Mesenteric fat pad (tissue), 1 donor: ENCODE measurements at places on chromosomes 13 and 19. TPM values are rescaled to one million over a fixed set of nuclear protein-coding genes. Genes with fewer than 3 reads are reported as not detected.

ODAD3 gene
- total RNA-seq = 0.35 TPM

ZFR2 gene
- total RNA-seq = not detected

KLK2 gene
- not detected for total RNA-seq

C13orf42 gene
- total RNA-seq = not detected

ATP13A1 gene
- 38.4 TPM for total RNA-seq

C19orf81 gene
- not detected for total RNA-seq

ATP1A3 gene
- total RNA-seq = not detected

TMEM59L gene
- total RNA-seq = 2.0 TPM

GRK1 gene
- total RNA-seq = not detected

DACH1 gene
- 2.3 TPM for total RNA-seq

DNA sequence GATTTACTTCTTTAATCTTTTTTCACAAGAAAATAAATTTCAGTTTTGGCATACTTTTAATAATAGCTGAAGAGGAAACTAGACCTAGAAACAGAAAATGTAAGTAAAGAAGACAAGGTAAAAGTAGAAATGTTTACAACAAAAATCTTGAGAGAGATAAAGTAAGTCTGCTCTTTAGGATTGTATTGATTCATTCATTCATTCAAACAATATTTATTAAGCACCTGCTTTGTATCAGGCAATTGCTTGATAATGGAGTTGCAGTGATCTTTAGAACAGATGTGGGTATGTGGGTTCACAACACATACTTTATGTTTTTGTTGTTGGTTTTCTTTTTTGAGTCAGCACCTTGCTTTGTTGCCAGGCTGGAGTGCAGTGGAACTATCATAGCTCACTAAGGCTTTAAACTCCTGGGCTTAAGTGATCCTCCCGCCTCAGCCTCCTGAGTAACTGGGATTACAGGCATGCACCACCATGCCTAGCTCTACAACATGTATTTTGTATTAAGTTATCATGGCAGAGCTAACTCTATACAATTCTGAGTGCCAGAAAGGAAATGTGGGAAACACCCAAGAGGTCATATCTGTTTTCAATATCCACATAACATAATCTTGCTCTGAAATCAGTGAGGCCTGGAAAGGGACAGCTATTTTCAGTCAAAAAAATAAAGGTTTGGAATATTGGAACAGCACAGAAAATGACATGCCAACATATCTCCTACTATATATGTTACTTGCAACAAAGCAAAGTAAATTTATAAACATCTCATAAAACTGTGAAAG lies 8.8 kb upstream of the SPART start:
- no peak for DNase-seq

- peak; percentile 16 for DNase-seq
Observed at GRCh38 chr19:29586401-29586800, 19.7 kb upstream of the POP4 start.

GRCh38 chr19:48203222-48203793 lies 32.8 kb downstream of the ZSWIM9 start:
- DNase-seq = no peak

DNA sequence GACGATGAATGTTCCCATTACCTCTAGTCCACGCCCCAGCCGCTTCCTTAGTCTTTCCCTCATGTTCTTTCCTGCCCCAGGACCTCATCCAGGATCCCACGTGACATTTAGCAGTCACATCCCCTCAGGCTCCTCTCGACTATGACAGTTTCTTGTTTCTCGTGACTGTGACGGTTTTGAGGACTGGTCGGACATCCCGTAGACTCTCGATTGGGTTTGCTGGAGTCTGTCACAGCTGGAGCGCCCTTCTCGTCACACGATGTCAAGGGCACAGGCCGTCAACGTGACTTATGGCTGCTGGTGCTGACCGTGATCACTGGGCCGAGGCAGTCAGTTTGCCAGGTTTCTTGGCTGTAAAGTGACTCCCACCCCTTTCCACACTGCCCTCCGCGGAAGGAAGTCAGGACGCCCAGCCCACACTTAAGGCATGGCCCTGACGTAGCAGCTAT lies 22.8 kb downstream of the ELAVL1 start:
- DNase-seq = no peak

- DNase-seq = no peak
Observed at GRCh38 chr13:99161512-99161911, 39.1 kb upstream of the UBAC2 start.

GRCh38 chr13:68984688-68985319 lies 1122.8 kb upstream of the ATXN8OS start:
- DNase-seq = no peak

DNA sequence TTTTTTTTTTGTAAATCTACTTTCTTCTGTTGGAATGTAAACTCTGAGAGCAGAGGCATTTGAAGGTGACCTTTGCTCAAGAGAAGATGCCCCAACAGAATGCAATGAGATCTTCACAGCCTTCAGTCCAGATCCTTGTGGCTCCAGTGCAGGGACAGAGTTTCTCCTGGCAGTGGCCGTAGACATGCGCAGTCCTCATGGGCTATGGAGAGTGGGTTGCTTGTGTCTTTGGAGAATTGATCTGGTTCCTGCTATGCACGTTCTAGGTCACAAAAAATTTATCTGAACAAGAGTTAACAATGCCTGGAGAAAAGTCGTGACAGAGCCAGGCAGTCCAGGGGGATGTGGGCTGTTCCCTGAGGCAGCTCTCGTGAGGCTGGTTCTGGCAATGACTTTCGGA lies 30.1 kb downstream of the TMEM255B start:
- DNase-seq = no peak

DNA sequence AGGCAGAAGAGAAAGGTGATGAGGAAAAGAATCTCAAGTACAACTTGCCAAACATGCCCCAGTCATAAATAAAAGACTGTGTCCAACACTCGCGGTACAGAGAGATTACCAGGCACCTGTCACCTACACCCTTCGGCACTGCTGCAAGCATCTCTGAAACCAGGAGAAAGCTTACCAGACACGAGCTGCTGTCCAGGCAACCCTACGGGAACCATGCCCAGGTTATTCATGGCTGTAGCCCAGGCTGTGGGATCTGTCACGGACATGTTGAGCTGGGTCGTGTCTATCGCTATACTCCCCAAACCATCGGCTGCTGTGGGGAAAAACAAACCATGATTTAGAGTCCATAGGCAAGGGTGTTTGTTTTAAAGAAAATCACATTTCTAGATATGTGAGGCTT lies 375.0 kb downstream of the ENOX1 start:
- no peak for DNase-seq

DNA sequence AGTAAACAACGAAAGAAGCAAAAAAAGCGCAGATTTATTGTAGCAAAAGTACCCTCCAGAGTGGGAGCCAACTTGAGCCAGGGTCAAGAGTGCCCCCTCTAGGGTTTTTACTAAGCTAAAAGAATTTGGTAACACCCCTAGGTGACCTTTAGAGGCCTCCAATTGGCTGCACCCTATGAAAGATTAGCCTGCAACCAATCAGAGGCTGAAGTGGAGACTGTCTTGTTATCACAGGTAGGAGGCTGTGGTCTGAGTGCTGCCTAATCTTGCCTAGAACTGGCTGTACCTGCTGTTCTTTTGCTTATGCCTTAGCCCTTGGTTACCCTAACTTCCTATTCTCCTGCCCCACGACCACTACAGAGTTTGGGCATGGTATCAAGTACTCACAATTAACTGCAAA lies 38.3 kb downstream of the ANKRD10 start:
- no peak for DNase-seq

DNA sequence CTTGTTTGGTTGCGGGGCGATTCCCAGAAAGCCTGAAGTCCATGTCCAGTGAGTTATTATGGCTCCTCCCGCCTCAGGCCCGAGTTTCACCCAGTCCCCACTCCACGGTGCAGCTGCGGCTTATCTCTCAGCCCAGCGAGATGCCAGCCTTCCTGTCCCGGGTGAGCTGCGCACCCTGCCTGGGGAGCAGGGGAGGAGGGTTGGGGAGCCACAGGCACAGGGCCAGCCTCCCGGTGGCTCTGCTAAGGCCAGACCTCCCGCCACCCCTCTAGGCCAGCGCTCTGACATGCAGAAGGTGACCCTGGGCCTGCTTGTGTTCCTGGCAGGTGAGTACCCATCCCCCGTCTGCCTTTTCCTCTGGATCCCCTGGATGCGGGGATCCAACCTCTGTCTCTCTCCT lies 3.5 kb downstream of the FXYD3 start:
- no peak for DNase-seq

DNA sequence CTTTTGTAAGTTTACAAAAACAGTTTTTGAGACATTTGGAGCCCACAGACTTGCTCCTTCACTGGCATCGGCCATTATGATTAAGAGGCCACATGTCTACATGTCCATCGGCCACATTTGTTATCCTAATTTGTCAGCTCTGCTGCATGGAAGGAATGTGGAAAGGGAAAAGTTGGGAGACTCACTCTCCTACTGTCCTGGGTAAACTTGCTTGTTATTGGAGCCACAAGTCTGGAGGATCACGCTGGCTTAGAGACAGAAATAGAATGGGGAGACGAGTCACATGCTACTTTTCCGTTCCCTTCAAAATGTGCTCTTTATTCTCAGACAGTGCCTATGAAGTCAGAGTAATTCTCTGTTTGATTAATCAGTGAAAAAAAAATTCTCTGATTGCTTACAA lies 741.2 kb upstream of the PCDH9 start:
- no peak for DNase-seq

DNA sequence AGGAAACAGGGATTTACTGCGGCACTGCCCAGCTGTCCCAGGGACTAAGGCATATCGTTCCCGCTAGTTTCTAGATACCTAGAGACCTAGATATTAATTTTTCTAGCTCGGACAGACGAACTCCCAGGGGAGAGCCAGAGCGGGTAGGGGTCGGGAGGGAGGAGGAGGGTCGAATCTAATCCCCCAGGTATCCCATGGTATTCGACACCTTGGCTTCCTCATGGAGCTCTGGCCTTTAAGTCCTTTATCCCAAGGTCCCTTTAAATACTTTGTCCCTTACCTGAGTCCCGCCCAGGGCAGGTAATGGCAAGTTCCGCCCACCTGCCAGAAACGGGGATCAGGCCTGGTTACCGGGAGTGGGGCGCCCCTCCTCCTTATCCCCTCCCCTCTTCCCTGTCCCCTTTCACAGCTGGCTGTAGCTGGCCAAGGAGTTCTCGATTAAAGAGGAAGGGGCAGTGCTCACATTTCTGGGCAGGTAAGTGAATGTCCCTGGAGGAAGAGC lies at the start of gene PRRG2:
PRRG2 (plus strand) TSS at position 310 of the 502 bp plus-strand sequence. CDS start 1,904 bp downstream, outside the sequence.
- DNase-seq = no peak

- no peak for DNase-seq
Observed at GRCh38 chr13:99922631-99923404, 48.7 kb downstream of the ZIC5 start.

- DNase-seq = no peak
Observed at GRCh38 chr13:33296793-33297425, 11.4 kb upstream of the STARD13 start.

GRCh38 chr13:109145631-109146030 lies 516.2 kb downstream of the MYO16 start:
- no peak for DNase-seq

DNA sequence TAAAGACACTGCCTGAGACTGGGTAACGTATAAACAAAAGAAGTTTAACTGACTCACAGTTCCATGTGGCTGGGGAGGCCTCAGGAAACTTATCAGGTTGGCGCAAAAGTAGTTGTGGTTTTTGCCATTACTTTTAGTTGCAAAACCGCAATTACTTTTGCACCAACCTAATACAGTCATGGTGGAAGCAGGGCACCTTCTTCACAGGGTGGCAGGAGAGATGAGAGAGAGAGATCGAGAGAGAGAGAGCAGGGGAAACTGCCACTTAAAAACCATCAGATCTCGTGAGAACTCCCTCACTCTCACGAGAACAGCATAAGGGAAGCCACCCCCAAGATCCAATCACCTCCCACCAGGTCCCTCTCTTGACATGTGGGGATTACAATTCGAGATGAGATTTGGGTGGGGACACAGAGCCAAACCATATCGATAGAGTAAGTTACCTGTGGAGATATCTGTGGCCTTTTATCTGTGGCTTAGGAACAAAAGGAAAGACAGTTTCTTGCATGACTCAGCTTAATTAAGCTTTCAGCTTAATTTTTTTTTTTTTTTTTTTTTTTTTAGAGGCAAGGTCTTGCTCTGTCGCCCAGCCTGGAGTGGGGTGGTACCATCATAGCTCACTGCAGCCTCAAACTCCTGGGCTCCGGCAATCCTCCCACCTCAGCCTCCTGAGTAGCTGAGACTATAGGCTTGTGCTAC lies 7.6 kb upstream of the CABP5 start:
- DNase-seq = no peak

GRCh38 chr19:50061650-50062049 lies 35.8 kb downstream of the ZNF473 start:
- no peak for DNase-seq

- no peak for DNase-seq
Observed at GRCh38 chr13:102564564-102564963, 32.2 kb upstream of the TPP2 start.

GRCh38 chr13:27309967-27310598 lies 39.5 kb downstream of the RASL11A start:
- no peak for DNase-seq

- no peak for DNase-seq
Observed at GRCh38 chr13:109784590-109785140, 1.7 kb downstream of the IRS2 start.

DNA sequence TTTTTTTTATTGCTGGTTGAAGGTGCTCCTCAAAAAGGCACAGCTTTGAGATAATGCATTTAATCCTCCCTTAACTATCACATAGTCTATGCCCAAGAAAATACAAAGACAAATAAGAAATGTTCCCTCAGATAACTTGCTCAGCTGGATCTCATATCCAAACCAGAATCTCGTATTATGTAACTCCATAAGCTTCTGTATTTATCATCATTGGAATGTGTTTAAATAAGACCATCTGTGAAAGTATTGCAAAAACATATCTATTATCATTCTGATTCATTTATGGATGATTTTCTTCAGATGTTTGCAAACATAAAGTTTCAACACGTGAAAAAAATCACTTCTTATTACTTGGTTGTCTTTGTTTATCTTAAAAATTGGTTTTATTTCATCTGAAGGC lies 190.9 kb downstream of the IRS2 start:
- DNase-seq = no peak

DNA sequence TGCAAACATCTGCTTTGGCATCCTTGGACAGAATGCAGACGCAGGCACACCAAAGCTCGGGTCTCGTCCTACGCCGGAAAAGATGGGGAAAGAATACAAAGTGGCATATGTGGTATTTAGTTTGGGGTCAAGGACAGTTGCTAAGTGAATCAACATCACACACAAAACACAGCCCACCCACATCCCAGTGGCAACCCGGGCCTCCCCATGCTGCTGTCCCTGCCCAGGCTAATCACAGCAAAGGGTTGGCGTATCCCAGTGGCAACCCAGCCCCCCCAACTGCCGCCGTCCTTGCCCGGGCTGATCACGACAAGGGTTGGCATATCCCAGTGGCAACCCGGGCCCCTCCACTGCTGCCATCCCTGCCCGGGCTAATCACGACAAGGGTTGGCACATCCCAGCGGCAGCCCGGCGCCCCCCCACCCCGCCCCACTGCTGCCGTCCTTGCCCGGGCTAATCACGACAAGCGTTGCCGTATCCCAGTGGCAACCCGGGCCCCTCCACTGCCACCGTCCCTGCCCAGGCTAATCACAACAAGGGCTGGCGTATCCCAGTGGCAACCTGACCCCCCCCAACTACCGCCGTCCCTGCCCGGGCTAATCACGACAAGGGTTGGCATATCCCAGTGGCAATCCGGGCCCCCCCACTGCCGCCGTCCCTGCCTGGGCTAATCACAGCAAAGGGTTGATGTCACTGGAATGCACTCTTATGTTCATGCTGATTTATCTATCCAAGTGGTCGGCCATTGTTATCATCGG lies 167.8 kb upstream of the SOX1 start:
- peak; percentile 80 for DNase-seq

- DNase-seq = no peak
Observed at GRCh38 chr13:75636436-75637180, 478 bp downstream of the LMO7 start.
